ENCODE measurements at places on chromosomes 1 and 21.

DNA sequence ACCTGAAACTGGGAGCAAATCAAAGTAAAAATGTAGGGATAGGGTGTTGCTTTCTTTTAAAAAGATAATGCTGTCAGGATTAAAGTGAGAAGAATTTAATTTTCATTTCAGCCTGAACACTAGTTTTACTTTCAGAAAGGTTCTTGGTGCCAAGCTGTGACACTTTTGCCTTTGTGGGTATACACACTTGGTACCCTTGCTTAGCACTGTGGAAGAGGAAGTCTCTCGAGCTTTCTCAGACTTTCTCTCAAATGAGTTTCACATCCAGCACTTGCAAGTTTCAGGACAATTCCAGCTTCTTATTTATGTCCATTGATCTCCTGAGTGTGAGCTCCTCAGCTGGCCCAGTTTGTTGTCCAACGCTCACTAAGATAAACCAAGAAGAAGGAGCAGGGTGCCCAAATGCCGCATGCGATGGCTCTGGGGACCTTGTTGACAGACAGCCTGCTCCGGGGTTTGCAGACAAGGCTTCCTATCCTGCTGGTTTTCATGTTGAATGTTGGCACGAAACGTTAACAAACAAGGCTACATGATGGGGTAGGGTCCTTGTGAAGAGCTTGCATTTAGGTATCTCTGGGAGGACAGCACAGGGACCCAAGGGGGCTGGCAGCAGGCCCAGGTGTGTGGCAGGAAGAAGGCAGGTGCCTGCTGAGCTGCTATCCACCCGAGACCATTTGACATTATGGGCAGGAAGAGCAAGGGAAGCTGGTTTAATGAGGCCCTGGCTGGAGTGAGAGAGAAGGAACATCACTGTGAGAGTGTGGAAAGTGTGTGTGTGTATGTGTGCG is 79.7 kb downstream of the POFUT2 start:
- no peak for DNase-seq

- no peak for DNase-seq
Measured at GRCh38 chr1:210728437-210729149, 399.9 kb downstream of the HHAT start.

DNA sequence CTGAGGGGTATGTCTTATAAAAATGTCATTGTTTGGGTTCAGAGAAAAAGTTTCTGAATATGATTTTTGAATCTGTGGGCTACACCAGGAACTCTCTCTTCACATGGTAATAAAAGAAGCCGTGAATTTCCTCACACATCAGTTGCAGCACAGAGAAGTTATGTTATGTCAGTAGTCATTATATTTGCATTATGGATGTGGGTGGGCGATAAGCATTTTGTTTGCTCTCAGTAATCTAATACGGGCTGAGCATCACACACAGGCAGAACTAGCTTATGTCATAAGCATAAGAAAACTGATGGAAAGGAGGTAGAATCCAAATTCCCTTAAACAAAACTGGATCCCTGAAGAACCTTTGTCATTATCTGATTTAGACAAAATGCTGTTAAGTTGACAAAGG is 70.8 kb downstream of the PRDM2 start:
- no peak for DNase-seq

DNA sequence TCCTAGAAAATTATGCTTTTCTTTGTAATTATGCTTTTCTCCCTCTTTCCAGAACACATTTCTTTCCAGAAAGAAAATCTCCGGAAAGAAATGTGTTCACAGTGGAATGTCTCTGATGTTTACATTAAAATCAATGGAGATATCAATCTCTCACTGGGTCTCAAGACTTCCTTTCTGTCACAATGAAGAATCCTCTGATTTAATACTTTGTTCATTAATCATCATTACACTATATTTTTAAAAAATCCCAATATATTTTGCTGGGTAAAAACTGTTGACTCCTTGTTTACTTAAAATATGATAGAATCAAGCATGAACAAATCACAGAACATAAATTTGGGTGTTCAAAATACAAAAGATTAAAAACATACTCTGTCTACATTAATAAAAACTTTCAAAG is 26.3 kb upstream of the TGFBR3 start:
- no peak for DNase-seq

DNA sequence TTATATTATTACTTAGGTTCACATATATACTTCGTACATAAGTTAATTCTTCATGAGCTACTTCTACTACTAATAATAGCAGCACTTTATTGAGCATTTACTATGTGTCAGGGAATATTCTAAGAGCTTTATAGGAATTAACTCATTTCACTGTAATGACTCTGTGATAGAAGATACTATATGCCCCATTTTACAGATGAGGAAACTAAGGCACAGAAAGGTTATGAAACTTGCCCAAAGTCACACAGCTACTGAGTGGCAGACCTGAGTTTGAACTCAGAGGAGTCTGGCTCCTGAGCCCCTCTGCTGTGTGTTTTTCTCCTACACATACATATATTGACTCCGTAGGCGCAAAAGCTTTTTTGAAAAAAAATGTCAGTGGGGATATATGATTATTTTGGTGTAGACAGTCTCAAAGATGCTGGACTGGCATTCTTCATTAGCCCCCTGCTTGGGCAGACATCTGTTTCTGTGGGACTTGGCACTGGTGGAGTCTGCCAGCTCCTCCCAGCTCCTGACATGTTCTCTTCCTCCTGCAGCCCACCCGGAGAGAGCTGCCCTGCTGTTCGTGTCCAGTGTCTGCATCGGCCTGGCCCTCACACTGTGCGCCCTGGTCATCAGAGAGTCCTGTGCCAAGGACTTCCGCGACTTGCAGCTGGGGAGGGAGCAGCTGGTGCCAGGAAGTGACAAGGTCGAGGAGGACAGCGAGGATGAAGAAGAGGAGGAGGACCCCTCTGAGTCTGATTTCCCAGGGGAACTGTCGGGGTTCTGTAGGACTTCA is 70.9 kb downstream of the TCP10L start:
- DNase-seq, result no peak

- DNase-seq, result no peak
Measured at GRCh38 chr1:114620419-114620818, 39.0 kb upstream of the BCAS2 start.

- peak; percentile 99 for DNase-seq
Measured at GRCh38 chr1:32464716-32465577, at the start of gene ZBTB8B. TSS of gene ZBTB8B (plus strand) at chr1:32465072. CDS start at chr1:32470625, 5,553 bp downstream.

DNA sequence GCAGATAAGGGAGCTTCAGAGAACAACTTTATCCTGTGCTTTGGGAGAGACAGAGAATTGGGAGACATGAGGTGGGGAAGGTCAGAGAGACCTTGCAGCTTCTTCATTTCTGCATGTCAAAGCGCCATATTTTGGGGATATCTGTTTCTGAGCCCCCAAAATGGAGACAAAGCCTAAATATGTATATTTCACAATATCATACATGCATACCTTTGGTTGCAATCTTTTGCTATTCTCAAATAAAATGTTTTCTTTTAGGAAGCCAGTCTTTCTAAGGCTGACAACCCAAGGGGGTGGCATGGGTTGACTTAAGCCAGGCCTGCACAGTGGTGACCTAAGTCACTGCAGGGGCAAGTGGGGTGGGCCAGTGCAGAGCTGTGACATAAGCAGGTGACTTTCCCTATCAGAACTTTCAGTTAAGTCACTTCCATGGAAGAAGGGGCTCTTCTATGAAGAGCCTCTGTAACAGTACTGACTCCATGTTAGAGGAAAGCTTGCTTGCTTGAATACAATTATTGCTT is 13.9 kb upstream of the MRPL55 start:
- no peak for DNase-seq

GRCh38 chr1:33515112-33515511 is 42.7 kb downstream of the ZSCAN20 start:
- DNase-seq, result no peak

- no peak for DNase-seq
Measured at GRCh38 chr1:27356619-27357280, 10.0 kb downstream of the MAP3K6 start.

DNA sequence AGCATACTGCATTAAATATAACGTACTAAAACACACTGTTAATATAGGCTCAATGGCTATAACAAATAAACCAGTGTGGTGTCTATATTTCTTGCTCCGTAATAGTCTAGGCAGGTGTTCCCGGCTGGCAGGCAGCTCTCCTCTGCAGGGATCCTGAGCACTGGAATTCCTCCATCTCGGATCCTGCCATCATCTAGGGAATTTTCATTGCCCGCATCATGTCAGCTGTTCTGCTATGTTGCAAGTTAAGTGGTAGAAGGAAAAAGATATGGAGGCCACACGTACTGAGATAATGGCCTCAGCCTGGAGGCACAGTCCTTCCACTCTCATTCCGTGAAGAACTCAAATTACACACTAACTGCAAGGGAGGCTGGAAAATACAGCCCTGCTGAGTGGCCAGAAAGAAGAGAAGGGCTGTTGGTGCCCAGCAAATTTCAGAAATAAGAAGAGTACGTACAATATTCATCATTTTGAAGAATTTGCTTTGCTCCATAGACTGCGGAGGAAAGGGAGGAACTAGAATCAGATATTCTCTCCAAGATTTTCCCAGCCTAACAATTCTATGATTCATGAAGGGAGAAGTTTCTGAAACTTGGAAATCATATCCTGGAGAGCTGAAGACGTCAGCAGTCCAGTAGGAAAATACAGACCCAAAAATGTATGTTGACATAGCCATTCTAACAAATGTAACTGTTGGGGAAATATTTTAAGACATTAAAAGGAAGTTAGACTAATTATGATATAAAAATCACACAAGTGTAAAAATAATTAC is 263.3 kb downstream of the MRPL39 start:
- DNase-seq, result no peak

DNA sequence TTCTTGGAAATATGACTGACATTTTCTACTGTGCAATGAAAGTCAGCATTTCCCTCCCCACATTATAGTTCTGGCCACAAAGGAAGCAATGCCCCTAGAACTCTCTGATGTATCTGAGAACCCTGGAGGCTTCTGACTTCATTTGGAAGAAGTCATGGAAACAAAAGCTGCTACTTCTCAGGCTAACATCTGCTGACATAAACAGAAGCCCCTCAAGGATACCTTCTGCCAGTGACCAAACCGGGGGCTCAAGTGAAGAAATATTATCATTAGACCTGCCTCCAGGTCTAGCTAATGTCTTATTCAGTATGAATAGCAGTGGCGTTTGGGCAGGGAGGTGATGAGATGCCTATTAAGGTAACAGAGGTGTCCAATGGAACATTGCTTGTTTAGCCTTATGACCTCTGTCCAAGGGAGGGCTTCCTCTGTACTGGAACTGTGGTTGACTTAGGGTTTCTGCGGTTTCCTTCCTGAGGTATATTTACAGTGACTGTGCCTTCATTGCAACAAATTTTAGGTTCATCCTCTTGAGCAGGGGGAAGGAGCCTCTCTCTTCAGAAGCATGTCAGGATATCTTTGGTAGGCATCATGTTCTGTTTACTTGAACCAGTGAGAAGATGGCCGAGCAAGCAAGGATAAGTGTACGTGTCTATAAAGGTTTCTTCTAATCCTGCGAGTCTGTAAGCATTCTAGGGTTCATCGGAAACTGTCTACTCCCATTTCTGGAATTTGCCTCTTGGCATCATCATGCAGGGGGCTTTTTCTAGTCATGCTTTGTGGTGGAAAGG is 161.7 kb downstream of the PBX1 start:
- no peak for DNase-seq

DNA sequence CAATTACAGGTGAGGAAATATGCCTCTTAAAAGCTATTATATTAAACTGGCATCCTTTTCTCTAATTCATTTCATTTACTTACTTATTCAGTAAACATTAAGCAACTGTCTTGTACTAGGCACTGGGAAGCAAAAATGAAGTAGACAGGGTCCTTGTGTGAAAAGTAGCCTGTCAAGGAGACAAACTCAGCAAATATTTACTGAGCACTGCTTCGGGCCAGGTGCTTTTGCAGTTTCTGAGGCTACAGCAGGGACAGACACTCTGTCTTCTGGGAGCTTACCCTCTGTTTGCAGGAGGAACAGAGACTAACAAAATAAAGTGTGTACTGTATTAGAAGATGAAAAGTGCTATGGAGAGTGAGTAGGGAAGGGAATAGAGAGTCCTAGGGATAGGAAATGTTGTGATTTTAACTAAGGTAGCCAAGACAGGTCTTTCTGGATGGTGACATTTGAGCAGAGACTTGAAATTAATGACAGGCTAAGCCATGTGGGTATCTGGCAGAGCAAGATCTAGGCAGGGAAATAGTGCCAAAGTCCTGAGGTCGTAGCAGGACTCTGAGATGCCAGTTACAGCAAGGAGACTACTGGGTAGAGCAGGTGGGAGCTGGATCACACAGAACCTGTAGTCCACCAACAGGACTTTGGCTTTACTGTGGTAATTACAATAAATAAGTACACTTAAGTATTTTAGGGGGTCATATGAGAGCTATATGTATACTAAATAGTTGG is 133.0 kb downstream of the ITSN1 start:
- DNase-seq, result no peak

DNA sequence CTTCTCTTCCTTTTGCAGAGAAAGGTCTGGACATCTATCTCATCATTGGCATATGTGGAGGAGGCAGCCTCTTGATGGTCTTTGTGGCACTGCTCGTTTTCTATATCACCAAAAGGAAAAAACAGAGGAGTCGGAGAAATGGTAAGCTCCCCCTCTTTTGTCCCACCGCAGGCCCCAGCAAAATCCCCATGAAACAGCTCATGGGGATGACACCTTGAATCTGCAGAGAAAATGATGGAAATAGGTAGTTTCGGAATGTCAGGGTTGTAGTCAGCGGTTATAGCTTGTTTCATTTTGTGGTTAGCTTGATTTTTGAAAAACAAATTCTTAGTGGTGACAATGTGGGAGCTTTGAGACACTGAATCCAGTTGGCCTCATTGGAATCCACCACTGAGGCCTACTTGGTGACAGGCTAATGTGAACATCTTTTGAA is 10.3 kb downstream of the CD2 start:
- DNase-seq, result no peak

DNA sequence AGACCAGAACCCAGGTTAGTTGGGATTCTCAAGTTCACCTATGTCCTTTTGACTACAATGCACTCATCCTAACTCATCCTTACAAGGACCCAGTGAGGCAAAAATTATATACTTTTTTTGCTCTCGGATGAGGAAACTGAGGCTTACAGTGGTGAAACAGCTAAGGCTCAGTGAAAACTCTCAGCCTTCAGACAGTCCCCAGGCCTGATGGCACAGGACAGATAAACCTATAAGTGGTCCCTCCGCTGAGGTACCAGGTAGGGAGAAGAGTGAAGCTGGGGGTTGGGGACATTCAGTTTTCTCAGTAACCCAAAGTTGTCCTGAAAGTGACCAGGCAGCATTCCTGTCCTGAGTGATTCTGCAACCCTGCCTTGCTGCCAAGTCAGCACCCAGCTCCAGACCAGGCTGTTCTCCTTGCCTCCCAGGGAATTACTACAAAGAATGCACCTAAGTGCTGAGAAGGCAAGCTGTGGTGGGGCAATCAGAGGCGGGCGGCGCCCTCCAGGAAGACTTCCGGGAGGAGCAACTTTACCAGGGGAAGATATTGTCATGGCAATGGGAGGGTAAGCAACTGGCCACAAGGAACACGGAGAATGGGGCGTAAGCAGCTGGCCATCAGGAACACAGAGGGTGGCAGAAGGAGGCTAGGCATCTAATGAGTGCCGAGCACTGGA is 4.6 kb downstream of the TENT5B start:
- DNase-seq, result no peak

All from cerebellar nuclear complex (tissue), 1 donor.